ENCODE measurements at places on chromosomes 7 and 10.

DNA sequence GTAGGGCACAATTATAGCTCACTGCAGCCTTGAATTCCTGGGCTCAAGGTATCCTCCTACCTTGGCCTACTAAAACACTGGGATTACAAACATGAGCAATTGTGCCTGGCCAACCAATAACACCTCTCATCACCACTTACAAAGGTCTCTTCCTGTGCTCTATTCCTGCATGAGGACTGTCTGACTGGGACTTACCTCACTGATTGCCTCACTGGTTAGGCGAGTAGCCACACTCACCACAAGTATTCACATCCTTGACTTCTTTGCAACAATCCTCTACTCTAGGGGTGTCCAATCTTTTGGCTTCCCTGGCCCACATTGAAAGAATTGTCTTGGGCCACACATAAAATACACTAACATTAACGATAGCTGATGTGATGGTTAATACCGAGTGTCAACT is 22.6 kb upstream of the PDIA4 start:
- no peak overlapping the region for H3K4me3 ChIP-seq
- DNase-seq = no peak
- H3K36me3 ChIP-seq = no peaks in the 10 kb centered on the region

DNA sequence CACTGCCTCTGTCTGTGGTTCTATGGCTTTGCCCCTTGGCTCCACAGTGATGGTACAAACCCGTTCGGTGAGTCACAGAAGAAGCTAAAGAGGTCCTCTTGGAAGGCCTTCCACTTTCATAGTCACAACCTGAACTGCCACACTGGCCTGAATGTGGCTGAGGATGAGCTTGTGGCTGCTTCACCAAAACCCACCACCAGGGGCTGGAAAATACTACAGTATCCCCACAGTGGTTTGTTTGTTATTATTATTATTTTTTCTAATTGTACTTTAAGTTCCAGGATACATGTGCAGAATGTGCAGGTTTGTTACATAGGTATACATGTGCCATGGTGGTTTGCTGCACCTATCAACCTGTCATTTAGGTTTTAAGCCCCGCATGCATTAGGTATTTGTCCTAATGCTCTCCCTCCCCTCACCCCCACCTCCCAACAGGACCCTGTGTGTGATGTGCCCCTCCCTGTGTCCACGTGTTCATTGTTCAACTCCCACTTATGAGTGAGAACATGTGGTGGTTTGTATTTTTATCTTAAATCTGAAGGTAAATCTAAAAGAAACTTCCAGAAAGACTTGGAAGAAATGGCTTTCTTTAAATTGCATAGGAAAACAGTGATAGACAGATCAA is 160.8 kb upstream of the NPSR1 start:
- H3K4me3 ChIP-seq = no peak overlapping the region
- H3K27ac ChIP-seq = no peak overlapping the region
- H3K4me1 ChIP-seq = peaks cover 12% of the 10 kb centered on the region
- H3K36me3 ChIP-seq = no peaks in the 10 kb centered on the region

GRCh38 chr10:121340271-121340831 is 257.9 kb downstream of the FGFR2 start:
- peaks cover 72% of the 10 kb centered on the region for H3K4me1 ChIP-seq
- DNase-seq = peak; percentile 44
- H3K4me3 ChIP-seq = peak overlapping the region; percentile 41
- peaks cover 4% of the 10 kb centered on the region for H3K36me3 ChIP-seq

GRCh38 chr10:120086066-120086465 is 193.5 kb downstream of the SEC23IP start:
- H3K4me3 ChIP-seq = no peak overlapping the region
- H3K36me3 ChIP-seq = peaks cover 6% of the 10 kb centered on the region
- H3K27me3 ChIP-seq = no peaks in the 10 kb centered on the region
- DNase-seq = no peak
- no peak overlapping the region for H3K27ac ChIP-seq

DNA sequence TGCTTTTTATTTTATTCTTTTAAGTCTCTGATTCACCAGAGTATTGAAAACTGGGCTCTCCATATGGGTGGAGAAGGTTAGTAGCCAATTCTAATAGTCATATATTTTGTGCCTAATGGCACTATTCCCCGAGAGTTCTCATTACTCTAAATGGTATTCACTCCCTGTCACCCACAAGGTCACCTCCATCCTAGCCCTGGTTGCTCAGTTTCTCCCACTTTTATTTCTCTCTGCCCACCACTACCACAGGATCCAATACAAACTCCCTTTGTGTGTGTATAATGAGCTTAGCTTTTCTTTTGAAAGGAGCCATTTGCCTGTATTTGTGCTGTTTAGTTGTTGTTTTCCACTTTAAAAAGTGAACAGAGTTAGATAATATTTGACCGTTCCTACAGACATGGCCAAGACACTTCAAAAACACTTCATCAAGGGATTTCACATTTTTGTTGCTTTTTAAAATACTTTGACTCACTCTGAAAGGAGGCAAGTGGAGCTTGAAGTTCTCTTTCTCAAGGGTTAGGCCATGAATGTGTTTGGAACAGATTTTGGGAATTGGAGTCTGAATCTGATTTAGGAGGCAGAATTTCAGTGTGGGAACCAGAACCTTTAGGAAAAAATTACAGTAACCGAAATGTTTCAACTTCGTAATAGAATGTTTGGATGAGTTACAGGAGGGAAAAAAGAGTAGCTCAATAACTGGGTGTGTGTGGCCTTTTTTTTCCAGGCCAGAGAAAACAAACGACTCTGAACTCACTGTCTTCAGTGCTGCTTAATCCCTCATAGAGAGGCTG is 321.3 kb downstream of the BICC1 start:
- DNase-seq = no peak
- H3K27me3 ChIP-seq = no peaks in the 10 kb centered on the region
- peaks cover 3% of the 10 kb centered on the region for H3K4me1 ChIP-seq
- no peaks in the 10 kb centered on the region for H3K36me3 ChIP-seq
- H3K27ac ChIP-seq = no peak overlapping the region

- H3K27me3 ChIP-seq = no peaks in the 10 kb centered on the region
- peaks cover 66% of the 10 kb centered on the region for H3K36me3 ChIP-seq
- DNase-seq = no peak
- H3K4me3 ChIP-seq = no peak overlapping the region
Measured at GRCh38 chr10:31686599-31686998, 242.0 kb downstream of the ARHGAP12 start.

GRCh38 chr10:110034596-110034995 is 26.8 kb downstream of the ADD3 start:
- no peaks in the 10 kb centered on the region for H3K27me3 ChIP-seq
- H3K4me1 ChIP-seq = peaks cover 49% of the 10 kb centered on the region
- no peak overlapping the region for H3K4me3 ChIP-seq
- H3K36me3 ChIP-seq = no peaks in the 10 kb centered on the region
- no peak for DNase-seq

- H3K4me1 ChIP-seq = peaks cover 33% of the 10 kb centered on the region
- H3K4me3 ChIP-seq = no peak overlapping the region
- no peaks in the 10 kb centered on the region for H3K36me3 ChIP-seq
- no peaks in the 10 kb centered on the region for H3K27me3 ChIP-seq
Measured at GRCh38 chr7:36984041-36984521, 259.8 kb upstream of the AOAH start.

DNA sequence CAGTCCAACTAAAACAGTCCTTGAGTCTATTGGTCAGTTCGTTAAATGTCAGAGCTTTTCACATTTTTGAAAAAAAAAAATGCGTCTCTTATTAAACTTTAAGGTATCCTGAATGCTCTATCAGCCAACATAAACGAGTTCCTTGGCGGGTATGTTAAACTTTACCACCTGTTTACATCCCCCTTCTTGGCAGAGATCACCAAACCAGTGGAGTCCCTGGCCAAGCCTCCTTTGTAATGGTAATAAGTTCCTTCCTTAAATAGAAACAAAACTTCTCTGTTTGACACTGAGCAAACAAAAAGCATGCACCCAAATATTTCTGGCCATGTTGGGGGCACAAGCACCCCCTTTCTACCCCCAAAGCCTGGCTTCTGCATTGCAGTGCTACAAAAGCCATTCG is 3.2 kb downstream of the TRIL start:
- H3K36me3 ChIP-seq = no peaks in the 10 kb centered on the region
- peaks cover 45% of the 10 kb centered on the region for H3K4me1 ChIP-seq
- H3K27ac ChIP-seq = no peak overlapping the region
- H3K4me3 ChIP-seq = peak overlapping the region; percentile 59
- peaks cover 47% of the 10 kb centered on the region for H3K27me3 ChIP-seq

DNA sequence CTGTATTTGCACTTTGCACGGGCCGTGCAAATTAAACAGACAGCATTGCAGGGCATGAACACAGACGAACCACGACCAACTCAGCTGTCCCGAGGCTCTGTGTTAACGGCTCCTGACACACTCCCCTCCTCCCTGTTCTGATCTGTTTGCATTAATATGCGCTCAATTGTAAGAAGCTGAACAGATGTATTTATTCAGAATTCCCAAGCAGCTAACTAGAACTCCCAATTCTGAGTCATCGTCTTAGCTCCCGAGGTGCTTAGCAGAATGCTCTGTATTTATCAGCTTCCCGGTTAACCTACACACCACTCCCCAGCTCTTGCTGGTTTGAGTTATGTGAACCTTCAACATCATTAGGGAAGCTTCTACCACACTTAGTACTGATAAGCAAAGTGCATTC is 286.4 kb downstream of the PTPRN2 start:
- peaks cover 5% of the 10 kb centered on the region for H3K27me3 ChIP-seq
- peaks cover 55% of the 10 kb centered on the region for H3K4me1 ChIP-seq
- no peak overlapping the region for H3K27ac ChIP-seq
- H3K36me3 ChIP-seq = peaks cover 6% of the 10 kb centered on the region

DNA sequence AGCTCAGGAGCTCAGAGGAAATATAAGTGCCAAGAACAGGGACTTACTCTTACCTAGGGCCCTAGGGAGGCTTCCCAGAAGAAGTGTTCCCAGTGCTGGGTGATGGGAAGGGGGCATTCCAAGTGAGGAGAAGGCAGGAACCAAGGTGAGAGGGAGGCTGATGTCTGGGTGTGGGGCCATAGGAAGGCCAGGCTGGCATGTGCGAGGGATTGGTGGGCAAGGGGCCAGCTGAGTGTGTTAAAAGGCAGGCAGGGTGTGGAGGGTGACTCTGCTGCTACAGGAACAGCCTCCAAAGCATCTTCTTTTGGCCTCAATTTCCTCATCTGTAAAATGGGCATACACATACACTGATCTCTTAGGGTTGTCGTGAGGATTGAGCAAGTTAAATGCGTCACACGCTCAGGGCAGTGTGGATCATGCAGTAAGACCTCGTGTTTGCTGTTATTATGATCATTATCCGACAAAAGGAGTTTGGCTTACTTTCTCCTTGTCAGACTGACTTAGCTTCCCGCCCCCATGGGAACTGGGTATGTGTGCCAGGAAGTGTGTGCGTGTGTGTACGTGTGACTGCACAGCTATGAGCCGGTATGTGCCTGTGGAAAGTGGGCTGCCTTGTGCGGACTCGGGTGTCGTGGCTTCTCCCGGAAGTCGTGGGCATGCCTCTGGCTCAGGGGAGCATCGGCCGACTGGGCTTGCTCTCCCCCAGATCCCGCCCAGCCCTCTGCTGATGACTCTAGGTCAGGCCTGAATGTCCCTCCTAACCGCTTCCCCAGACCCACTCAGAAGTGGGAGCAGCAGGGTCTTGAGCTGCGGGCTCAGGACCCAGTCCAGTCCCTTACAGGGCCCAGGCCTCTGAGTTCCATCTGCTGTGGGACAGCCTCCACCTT is 59.6 kb downstream of the NEURL1 start:
- H3K27me3 ChIP-seq = peaks cover 26% of the 10 kb centered on the region
- H3K4me1 ChIP-seq = 0 out of 2 replicates have a peak, but pooled peaks cover 3% of the 10 kb centered on the region
- H3K4me3 ChIP-seq = no peak overlapping the region

- no peak overlapping the region for H3K27ac ChIP-seq
- H3K4me3 ChIP-seq = no peak overlapping the region
- DNase-seq = no peak
Measured at GRCh38 chr7:155358948-155359712, 61.5 kb downstream of the INSIG1 start.

DNA sequence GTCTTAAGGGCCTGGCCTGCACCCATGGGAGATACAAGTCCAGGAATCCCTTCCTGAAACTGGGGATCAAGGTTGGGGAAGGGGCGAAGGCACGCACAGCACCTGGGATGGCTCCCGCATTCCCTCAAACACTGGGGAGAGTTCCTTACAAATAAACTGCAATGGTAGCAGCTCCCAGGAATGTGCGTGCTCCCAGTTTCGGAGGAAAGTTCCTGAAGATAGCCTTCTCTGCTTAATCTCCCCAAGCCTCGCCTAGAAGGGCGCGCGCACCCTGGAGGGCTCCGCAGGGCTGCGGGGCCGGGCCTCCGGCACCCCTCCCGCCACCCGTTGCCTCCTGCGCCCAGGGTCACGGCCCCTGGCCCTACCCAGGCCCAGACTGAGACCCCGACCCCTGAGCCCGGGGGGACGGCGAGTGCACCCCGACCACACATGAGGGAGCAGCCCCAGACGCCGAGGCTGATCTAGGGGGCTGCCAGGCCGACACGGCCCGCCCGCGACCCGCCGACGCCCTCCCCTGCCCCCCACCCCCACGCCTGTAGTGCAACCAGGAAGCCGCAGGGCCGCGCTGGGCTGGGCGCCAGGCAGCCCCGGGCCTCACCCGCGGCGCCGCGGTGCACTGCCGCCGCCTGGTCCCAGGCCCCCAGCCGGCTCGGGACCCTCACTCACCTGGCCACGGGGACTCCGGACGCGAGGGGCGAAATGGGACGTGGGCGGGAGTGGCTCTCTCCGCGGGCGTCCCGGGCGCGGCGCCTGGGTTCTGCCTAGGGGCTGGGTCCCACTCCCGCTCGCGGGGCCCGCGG is 460 bp downstream of the ANXA11 start:
- H3K27me3 ChIP-seq = peaks cover 13% of the 10 kb centered on the region
- DNase-seq = no peak
- H3K27ac ChIP-seq = peak overlapping the region; percentile 94
- peaks cover 62% of the 10 kb centered on the region for H3K4me1 ChIP-seq
- no peaks in the 10 kb centered on the region for H3K36me3 ChIP-seq

- H3K4me3 ChIP-seq = peak overlapping the region; percentile 93
- no peak overlapping the region for H3K27ac ChIP-seq
- peaks cover 8% of the 10 kb centered on the region for H3K36me3 ChIP-seq
- peaks cover 22% of the 10 kb centered on the region for H3K4me1 ChIP-seq
- H3K27me3 ChIP-seq = peaks cover 54% of the 10 kb centered on the region
Measured at GRCh38 chr10:17229016-17229716, 1.1 kb downstream of the VIM start.

GRCh38 chr10:1102416-1102815 is 46.2 kb downstream of the WDR37 start:
- peak overlapping the region; percentile 88 for H3K27ac ChIP-seq
- peaks cover 12% of the 10 kb centered on the region for H3K4me1 ChIP-seq
- H3K27me3 ChIP-seq = no peaks in the 10 kb centered on the region
- H3K36me3 ChIP-seq = peaks cover 51% of the 10 kb centered on the region
